RPMI7951 (cell line): ENCODE measurements at places on chromosomes 4 and X.

DNA sequence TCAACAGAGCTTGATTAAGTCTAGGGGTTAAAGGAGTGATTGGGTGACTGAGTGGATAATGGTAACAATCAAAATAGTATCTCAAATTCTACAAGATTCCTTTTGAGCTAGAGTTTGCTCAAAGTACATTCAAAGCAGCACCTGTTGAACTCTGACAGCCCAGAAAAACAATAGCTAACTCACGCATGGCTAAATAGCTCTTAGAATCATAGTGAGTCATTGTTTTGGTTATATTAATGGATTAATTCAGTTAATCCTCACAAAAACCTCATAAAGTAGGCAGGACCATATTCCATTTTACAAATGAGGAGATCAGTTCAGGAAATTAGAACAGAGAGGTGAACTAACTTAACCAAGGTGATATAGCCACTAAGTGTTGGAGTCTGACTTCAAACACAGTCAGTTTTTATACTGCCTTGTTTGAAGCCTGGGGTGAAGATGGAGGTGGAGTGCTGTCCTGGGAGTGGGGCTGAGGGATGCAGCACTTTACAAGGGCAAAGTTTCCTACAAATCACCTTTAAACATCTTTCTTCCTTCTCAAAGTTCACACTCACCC is 35.9 kb upstream of the PPM1K start:
- no peak for DNase-seq

DNA sequence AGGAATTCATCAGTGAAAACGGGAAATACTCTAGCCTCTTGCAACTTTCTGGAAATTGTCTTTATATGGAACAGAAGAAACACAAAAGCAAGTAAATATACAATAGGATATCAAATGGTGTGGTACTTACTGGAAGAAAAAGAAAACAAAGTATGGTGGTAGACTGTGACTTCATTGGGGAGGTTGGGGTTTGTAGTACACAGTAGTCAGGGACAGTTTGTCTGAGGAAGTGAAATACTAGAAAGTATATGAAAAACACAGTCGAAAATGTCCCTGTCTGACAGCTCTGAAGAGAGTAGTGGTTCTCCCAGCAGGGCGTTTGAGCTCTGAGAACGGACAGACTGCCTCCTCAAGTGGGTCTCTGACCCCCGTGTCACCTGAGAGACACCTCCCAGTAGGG is 390.0 kb upstream of the NWD2 start:
- DNase-seq: no peak

DNA sequence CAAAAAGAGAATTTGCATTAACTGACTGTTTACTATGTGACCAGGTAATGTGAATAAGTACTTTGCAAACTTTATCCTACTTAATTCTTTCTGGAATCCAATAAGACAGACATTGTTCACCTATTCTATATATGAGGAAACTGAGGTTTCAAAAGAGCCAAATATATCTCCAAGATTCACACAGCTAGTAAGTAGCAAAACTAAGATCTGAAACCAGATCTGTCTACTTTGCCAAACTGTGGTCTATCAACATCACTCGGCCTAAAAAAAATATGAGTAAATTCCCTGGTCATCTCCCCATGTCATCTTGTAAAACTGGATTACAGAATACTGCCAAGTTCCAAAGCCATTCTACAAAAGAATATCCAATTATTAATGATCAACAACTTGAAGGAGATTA is 52.8 kb downstream of the ANAPC10 start:
- DNase-seq: no peak

DNA sequence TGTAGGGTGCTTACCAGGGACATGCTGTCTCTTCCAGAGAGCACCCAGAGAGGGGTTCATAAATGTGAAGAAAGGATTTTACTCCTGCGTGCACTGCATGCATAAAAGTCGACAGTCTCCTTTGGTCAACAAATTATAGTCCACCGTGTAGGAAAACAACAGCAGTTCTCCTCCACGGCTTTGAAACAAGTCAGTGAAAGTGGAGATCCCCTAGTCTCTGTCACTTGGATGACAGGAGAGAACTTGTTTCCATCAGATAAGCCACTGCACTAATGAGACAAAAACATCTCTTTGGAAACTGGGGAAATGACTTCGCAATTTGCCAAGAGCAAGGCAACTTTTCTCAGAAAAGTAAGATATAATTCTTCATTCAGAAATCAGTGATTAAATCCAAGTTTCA is 9.7 kb downstream of the UNC5C start:
- no peak for DNase-seq

DNA sequence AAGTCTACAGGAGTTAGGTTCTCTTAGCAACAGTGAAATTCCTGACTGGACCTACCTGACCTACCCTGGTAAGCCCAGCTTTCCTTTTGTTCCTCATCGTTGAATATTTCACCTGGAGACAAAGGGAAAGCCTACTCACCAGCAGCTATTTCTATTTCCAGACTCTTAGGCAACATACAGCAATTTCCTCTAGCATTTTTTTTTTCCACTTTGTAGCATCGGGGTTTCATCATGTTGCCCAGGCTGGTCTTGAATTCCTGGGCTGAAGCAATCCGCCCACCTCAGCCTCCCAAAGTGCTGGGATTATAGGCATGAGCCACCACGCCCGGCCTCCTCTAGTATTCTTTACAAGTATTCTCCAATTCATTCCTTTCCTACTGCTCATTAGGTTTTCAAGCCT is 6.8 kb upstream of the S100G start:
- DNase-seq: no peak

- DNase-seq: peak; percentile 31
Observed at GRCh38 chrX:100895365-100896075, 21.4 kb upstream of the NOX1 start.

DNA sequence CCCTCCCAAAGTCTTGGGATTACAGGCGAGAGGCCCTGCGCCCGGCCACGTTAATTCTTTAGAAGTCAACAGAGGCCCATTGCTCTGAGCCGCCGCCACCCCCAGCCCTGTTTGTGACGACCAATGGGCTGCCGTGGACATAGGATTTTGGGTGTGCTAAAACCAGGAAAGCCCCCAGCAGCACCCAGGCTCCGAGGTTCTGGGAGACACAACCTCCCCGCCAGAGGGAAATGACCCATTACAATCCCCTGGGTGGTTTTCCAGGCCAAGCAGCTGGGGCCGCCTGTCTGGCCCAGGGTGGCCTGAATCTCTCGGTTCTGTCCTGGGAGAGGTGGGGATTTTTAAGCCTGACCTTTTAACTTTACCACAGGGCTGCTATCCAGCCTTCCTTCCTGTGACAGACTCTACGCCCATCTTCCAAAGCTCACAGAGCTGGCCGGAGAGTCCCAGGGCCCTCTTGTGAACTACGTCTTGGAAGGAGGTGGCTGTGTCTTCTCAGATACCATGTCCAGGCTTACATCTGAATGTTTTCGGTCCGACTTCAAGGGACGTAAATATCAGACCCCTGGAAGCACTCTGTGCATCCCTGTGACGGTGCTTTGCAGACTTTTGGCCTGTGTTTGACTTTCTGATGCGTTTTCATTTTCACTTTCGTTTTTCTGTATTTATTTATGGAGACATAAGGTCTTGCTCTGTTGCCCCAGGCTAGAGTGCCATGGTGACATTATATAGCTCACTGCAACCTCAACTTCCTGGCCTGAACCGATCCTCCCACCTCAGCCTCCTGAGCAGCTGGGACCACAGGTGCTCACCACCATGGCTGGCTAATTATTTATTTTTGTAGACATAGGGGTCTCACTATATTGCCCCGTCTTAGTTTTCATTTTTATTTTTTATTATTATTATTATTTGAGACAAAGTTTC is 36.0 kb downstream of the P2RY8 start:
- peak; percentile 83 for DNase-seq

- DNase-seq: peak; percentile 4
Observed at GRCh38 chr4:177235026-177235425, 74.6 kb upstream of the NEIL3 start.

DNA sequence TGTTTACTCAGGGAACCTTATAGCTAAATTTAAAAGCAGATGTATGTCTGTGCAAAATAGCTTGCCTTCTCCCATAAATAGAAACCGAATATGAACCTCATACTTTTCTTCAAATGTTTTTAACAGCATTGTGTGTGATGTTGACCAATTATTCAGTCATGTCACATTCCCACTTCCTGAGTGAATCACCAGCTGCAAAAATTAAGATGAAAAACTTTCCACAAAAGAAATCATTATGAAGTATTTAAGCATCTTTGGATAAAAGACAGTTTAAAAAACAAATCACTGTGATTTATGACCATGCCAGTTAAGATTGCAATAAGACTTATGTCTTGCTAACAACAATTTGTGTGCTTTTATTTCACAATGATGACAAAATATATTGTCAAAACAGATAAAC is 220.1 kb downstream of the PDGFC start:
- peak; percentile 69 for DNase-seq

GRCh38 chrX:56728321-56728720 is 722 bp upstream of the NBDY start:
- DNase-seq: peak; percentile 35

DNA sequence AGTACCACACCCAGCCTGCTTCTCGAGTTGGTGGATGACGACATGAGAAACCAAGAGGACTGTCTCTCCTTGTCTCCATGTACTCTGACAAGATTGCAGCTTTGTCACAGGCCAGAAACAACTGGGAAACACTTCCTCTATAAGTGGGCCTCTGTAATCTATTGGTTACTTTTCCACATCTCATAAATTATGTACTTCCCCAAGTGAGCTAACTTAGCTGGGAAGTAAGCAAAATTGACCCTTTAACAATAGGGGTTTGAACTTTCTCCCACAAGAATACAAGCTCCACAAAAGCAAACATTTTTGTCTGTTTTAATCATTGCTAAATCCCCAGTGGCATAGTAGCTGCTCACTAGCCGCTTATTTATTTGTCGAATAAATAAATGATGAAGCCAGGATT is 14.1 kb upstream of the USO1 start:
- DNase-seq: no peak

GRCh38 chrX:66021765-66022631 is 17.9 kb downstream of the VSIG4 start:
- no peak for DNase-seq

DNA sequence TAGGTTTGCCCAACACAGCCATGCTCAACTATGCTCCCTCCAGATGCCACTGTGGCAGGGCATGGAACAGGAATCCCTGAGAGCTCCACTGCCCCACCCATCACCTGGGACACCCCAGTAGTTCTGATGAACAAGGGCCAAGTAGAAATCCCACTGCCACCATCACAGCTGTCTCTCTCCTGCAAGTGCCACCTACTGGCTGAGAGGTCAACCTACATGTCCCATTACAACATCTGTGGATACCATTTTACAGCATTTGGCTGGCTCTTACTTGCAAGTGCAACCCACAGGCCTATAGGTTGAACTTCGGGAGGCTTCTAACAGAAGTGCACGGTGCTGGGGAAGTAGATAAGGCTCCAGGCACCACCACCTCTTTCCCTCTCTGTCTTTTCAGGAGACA is 142.5 kb downstream of the CXXC4 start:
- DNase-seq: no peak

DNA sequence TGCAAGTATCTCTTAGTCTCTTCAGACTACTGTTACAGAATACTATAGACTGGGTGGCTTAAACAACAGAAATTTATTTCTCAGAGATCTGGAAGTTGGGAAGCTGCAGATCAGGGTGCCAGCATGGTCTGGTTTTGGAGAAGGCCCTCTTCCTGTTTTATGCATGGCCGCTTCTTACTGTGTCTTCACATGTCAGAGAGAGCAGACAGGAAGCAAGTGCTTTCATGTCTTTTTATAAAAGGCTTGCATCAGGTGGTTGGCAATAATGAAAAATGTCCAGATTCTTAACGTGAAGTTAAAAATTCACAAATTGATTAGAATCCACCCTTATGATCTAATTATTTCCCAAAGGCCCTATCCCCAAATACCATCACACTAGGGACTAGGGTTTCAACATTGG is 284.9 kb downstream of the RPA4 start:
- DNase-seq: no peak

DNA sequence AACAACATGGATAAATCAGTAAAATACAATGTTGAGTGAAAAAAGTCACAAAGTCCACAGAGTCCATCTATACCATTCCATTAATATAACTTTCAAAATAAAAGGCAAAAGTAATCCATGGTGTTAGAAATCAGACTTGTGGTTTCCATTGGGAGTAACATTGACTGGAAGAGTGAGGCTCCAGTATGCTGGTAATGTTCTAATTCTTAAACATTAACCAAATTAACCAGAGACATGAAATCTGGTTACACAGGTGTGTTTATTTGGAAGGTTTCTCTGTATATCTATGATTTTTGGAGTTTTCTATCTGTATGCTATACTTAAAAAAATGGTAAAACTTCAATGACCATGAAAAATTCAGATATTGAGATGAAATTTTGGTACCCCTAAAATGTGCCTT is 42.6 kb downstream of the SULT1B1 start:
- DNase-seq: no peak

GRCh38 chrX:48676893-48677270 is 6.7 kb upstream of the WAS start:
- no peak for DNase-seq

DNA sequence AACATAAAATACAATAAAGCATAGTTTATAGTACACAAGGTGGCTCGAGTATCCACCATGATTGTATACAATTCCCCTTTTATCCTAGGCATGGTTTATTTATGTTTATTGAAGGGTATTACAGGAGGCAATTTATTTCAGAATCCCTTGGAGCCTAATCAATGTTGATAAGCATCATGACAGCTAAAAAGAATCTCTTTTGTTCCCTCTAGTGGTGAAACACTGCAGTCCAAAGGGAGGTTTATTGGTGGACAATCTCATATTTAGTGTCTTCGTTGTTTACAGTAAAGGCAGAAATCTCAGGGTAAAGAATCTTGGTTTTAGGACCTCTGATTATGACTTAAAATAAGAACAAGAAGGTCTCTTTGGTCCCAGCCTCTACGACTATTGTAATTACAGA is 1712.5 kb downstream of the C4orf33 start:
- DNase-seq: no peak

- DNase-seq: peak; percentile 11
Observed at GRCh38 chr4:98092833-98093439, 50.3 kb downstream of the STPG2 start.

GRCh38 chr4:1590244-1590643 is 93.9 kb downstream of the FAM53A start:
- no peak for DNase-seq

- DNase-seq: no peak
Observed at GRCh38 chr4:153997516-153997915, 208.6 kb upstream of the SFRP2 start.

- DNase-seq: no peak
Observed at GRCh38 chrX:18640686-18641085, 31.2 kb downstream of the RS1 start.

DNA sequence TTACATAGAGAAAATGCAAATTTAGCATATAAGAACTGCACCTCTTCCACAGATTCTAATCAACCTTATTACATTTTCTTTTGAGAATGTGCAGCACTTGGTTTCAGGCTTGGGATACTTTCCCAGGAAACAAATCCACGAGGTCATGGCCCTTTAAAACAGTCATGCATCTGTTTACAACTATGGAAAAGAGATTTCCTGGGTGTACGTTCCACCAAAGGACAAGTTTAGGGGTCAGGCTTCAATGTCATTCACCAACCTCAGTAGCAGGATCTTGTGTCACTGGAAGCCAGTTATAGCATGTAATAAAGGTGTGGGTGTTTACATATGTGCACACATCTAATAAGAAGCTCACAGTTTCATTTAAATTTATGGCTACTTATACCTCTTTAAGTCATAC is 30.7 kb downstream of the EREG start:
- DNase-seq: peak; percentile 66
